NCI-H446 (cell line): ENCODE measurements at places on chromosomes 12 and 14.
A peak's percentile ranks its signal among the peaks of the same experiment; 100 is the strongest.

DNA sequence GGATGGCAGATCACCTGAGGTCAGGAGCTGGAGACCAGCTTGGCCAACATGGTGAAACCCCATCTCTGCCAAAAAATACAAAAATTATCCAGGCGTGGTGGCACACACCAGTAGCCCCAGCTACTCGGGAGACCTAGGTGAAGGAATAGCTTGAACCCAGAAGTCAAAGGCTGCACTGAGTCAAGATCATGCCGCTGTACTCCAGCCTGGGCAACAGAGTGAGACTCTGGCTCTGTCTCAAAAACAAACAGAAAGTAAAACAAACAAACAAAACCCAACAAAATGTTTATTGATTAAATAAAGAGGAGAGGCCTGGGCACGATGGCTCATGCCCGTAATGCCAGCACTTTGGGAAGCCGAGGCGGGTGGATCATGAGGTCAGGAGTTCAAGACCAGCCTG, 5.5 kb downstream of the ZCCHC8 start:
- DNase-seq: no peak

DNA sequence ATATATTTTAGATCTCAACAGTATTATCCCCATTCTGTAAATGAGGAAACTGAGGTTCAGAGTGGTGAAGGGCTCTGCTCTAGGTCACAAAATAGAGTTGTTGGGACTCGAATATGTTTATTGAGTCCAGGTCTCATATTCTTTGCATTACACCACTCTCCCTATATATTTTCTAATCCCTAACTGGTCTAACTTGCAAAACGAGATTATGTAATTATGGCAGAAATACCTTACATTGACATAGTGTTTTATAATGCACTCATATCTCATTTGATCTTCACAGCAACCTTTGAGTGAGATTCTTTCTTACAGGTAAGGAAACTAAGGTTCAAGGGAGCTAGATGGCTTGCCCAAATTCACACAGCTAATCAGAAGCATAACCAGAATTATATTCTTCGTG, 106.9 kb upstream of the LRIG3 start:
- no peak for DNase-seq

GRCh38 chr12:108914121-108914531, 34.2 kb downstream of the DAO start:
- no peak for DNase-seq

GRCh38 chr12:92292016-92292415, 146.4 kb upstream of the BTG1 start:
- DNase-seq: no peak

DNA sequence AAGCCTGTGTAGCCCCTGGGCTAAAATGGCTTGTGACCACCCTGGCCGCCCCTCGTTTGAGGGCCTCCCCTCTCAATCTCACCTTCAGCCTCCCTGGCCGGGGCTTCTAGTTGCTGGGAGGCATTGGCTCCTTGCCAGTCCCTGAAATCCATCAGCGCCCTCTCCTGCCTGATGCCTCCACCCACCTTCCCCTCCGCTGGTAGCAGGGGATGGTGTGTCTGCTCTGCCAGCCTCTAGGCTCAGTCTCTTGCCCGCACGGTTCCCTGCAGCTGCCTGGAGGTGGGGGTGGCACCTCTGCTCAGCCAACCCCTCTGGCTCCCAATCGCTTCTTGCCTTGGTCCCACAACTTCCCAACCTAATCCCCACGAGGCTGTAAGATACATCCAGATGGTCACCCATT, 167.9 kb downstream of the PHETA1 start:
- no peak for DNase-seq

GRCh38 chr14:67636361-67636919, 16.7 kb downstream of the ARG2 start:
- DNase-seq: no peak

DNA sequence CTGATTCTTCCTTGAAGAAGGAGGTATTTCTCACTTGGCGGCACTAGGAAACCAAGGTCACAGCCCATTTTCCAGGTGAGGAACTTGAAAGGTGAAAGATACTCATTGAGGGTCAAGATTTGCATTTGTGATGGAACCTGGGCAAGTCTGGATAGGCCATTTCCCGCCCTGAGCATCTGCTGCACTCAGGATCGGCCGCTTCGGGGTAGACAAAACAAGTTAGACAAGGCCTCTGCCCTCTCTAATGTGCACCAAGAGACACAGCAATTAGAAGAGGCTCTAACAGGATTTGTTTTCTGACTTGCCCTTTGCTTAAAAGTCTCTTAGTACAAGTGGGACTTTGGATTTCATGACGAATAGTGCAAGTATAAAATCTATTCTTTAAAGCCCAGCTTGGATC, 167.2 kb downstream of the KTN1 start:
- DNase-seq: no peak

- no peak for DNase-seq
Measured at GRCh38 chr12:66309606-66310005, 7.3 kb downstream of the HELB start.

DNA sequence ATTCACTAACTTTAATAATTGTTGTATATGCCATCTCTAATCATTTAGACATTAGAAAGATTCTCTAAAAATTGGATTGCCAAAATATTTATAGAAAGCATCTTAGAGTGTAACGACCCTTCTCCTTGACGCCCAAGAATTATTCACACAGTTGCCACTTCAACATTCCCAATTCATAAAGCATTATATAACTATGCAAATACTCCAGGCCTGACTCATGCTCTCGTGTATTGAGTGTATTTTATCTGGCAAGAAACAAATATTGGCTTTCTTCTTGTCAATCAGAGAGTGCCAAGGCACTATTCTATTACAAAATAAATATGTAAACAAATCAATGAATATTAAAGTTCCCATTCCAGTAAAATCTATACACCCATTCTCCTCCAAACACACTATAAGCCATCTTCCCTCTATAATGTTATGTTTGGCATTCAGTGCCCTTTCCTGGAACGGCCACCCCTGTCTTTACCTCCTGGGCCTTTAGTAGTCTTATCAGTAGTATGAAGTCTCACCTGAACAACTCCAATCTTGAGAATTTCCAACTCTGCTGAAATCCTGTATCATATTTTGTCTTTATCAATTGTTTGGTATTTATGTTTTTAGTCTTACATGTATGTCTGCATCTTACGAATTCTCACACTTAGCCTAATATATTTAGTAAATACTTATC, 182.6 kb downstream of the PIK3C2G start:
- DNase-seq: peak; percentile 21

DNA sequence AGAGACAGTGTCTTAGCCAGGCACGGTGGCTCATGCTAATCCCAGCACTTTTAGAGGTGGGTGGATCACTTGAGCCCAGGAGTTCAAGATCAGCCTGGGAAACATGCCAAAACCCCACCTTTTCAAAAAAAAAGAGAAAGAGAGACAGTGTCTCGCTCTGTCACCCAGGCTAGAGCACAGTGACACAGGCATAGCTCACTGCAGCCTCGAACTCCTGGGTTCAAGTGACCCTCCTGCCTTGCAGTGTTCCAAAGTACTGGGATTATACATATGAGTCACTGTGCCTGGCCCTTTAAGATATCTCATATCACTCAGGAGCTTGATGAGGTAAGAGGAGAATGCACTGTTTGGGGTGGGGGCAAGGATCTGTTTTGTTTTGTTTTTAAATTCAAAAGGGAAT, 48.1 kb upstream of the LTBP2 start:
- DNase-seq: no peak

DNA sequence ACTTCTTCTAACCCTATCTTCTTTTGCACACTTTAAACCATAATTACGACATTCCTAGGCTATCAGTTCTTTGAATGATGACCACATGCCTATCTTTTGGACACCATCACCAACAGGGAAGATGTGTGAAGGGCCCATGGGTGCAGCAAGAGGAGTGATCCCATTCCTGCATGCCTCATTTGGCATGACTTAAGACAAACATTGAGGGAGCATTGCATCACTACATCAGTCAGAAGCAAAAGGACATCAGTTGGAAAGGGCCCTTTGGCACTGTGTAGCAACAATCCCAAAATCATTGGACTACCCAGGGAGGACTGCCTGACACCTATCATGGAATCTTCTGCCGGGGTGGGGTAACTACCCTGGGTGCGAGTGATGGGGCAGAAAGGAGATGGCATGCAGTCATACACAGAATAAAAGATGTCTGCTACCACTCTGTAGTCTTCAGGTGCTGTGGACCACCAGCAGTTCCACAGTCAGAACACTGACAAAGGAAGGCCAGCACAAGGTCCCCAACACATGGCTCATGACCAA, 10.7 kb upstream of the TMBIM6 start:
- no peak for DNase-seq

DNA sequence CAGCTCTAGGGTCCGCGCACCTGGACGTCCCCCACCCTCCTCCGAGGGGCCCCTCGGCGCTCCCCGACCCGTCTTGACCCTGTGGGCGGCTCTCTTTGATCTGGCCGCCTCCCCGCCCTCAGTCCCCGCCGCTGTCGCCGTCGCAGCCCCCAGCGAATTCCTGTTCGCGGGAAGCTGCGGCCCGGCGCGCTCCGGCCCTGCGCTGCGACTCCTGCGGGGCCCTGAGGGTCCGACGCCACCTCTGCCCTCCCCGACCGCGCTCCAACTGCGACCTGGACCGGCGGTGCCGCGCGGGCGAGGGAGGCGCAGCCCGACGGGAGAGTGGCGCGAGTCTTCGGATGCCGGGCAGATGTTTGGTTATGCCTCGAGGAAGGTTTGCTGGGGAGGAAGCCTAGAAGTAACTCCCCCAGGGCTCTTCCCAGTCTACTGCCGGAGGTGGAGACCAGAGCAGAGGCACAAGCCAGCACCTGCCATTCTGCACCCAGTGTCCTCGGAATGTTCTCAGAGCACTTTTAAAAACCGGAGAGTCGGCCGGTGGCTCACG, 440 bp upstream of the ISM2 start:
- no peak for DNase-seq

DNA sequence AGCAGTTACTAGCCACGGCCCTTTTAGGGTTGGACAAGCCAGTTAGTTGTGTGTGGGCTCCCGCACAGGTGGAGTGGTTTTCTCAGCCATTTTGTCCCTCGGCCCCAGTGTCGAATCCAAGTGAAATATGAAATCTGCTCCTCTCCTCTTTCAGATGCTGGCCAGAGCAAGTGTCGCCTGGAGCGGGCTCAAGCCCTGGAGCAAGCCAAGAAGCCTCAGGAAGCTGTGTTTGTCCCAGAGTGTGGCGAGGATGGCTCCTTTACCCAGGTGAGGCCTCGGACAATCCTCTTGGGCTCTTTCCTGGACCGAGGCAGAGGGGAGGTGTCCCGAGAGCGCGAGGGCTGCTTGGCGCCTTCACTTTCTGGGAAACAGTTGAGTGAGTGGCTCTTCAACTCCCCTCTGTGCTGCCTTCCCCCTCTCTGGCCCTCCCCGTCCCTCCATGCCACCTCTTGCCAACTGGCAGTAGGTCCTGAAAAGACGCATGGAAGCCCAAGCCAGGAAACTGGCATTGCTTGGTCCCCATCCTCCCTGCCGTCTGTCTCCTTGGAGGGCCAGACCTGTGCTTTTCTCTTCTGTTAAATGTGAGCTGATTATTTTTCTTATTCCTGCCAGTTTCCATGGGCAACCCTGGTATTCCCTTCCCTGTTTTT, 74.2 kb downstream of the SMOC1 start:
- peak; percentile 96 for DNase-seq

- DNase-seq: no peak
Measured at GRCh38 chr14:64573109-64573508, 23.3 kb downstream of the PPP1R36 start.

GRCh38 chr12:93673084-93673483, 4.1 kb upstream of the CRADD start:
- no peak for DNase-seq

- no peak for DNase-seq
Measured at GRCh38 chr14:79077096-79077495, 906.9 kb downstream of the NRXN3 start.

DNA sequence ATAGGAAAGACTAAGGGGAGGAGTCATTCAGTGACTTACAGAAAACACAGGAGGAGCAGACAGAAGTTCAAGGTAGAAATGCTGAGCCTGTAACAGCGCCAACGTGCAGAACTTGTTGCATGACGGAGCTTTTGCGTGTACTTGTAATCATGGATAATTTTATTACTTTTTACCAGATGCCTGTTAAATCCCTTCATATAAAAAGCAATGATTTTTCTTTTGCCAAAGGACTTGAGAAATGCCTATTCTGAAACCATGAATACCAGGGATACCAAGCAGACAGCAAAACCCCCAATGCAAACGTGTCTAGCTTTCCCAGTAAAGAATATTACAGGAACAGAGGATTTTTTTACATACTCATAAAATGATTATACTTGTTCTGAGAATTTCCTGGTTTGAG, 163.6 kb upstream of the GSC start:
- DNase-seq: no peak

DNA sequence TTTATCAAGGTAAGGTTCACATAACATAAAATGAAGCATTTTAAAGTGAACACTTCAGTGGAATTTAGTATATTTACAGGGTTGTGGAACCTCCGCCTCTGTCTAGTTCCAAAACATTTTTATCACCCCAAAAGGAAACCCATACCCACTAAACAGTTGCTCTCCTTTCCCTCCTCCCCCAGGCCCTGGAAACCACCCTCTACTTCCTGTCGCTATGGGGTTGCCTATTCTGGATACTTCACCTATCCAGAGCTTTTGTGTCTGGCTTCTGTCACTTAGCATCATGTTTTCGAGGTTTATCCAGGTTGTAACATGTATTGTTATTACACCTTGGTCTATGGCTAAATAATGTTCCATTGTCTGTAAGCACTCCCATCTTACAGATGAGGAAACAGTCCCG, 27.7 kb upstream of the ZFP36L1 start:
- DNase-seq: no peak

DNA sequence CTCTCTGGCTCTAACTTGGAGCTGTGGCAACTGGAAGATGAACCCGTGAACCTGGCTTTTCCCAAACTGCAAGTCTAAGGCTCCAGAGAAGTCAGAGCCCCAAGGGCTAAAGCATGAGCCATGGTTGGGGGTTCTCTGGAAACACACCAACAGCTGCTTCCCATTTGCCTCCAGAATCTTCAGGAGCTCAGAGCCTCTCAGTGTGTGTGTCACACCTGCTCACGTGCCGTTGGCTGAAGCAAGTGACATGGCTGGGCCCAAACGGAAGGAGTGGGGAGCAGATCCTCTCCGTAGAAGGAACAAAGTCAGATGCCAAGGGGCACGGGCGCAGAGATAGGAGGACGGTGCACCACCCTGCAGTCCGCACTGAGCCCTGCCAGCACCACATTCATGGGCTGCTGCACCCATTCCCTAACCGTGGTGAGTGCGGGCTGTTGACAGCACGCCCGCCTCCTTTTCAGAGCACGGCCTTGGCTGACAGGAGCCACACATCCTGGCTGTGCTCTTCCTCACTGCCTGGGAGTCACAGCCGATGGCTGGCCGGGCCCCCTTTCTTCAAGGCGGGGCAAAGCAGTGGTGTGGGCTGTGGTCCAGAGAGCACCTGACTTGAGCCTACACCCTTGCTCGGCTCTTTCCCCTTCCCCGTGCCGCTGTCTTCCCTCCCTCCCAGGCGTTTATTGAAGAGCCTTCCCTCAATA, 16.6 kb upstream of the TRAF3 start:
- DNase-seq: no peak
